ENCODE measurements at places on chromosomes 5 and 9. TPM values are rescaled to one million over a fixed set of nuclear protein-coding genes. Genes with fewer than 3 reads are reported as not detected.

The ARHGEF39 gene
- 36.4 TPM for total RNA-seq

GRCh38 chr9:132873403-132873802 lies 4.7 kb downstream of the AK8 start:
- DNase-seq = no peak

- no peak for DNase-seq
These were observed 580.3 kb downstream of the BNC2 start for GRCh38 chr9:16290169-16290568.

- peak; percentile 21 for DNase-seq
These were observed 103.4 kb upstream of the SPRY4 start for GRCh38 chr5:142428036-142428772.

- peak; percentile 58 for DNase-seq
These were observed 64.5 kb downstream of the MFAP3 start for GRCh38 chr5:154103233-154103632.

The ANKRD33B gene
- 38.6 TPM for total RNA-seq

GRCh38 chr9:115002371-115003120 lies 72.2 kb upstream of the TNFSF8 start:
- no peak for DNase-seq

GRCh38 chr5:151095341-151096000 lies 14.6 kb upstream of the TNIP1 start:
- peak; percentile 55 for DNase-seq

The PCSK1 gene
- not detected for total RNA-seq

- no peak for DNase-seq
These were observed 335.3 kb downstream of the KDM4C start for GRCh38 chr9:7093040-7093439.

DNA sequence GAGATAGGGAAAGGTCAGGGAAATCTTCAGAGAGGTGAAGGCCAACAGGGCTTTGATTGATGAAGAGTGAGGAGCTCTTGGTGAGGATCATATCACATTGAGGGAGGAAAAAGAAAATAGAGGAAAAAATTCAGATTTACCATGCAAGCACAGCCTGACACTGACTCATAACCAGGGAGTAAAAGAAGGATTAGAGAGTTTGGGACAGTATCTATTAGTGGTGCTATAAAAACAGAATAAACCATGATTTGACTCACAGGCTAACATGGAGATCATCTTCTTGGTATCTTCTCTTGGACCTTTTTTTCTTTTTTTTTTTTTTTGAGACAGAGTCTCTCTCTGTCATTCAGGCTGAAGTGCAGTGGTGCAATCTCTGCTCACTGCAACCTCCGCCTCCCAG lies 44.4 kb downstream of the MUSK start:
- DNase-seq = no peak

DNA sequence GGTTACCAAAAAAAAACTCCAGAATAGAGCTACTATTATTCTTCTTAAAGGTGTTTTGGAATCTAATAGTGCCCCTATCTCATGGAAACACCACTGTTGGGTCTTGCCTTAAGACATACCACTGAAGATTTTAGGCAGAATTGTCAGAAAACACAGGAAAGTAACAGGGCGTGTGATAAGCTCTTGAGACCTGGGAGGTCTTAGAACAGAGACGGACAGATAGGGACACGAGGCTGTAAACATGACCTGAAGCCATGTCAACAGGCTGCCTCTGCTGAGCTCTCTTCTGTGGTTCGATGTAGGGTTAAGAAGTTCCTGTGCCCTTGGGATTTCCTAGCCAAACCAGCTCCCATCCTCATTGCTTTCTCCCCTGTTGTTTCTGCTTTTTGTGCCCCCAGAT lies 69.3 kb downstream of the CTSL start:
- DNase-seq = no peak

The PTGER4 gene
- total RNA-seq = 1.0 TPM

The CLPTM1L gene
- total RNA-seq = 89.4 TPM

The HTR4 gene
- total RNA-seq = not detected

GRCh38 chr5:150105928-150106615 lies 19.7 kb upstream of the CSF1R start:
- DNase-seq = peak; percentile 30

- no peak for DNase-seq
These were observed 13.1 kb upstream of the CEMIP2 start for GRCh38 chr9:71781391-71781790.
